Colonic mucosa (tissue), 4 donors: ENCODE measurements at places on chromosomes 3 and 15. TPM values are rescaled to one million over a fixed set of nuclear protein-coding genes. Genes with fewer than 3 reads are reported as not detected.

SKIL gene
- 16.9 TPM for total RNA-seq

SLCO2A1 gene
- 34.8 TPM for total RNA-seq

TMCO5A gene
- not detected for total RNA-seq

KLHL40 gene
- not detected for total RNA-seq

FETUB gene
- 0.27 TPM for total RNA-seq

RLBP1 gene
- not detected for total RNA-seq

RHCG gene
- 0.67 TPM for total RNA-seq

VGLL3 gene
- total RNA-seq: 1.3 TPM

DTWD1 gene
- total RNA-seq: 18.4 TPM

CCRL2 gene
- 10.9 TPM for total RNA-seq

COX5A gene
- total RNA-seq: 623 TPM

UACA gene
- total RNA-seq: 57.3 TPM

PLA2G4F gene
- 27.7 TPM for total RNA-seq

ZNF662 gene
- total RNA-seq: 5.5 TPM

KY gene
- 0.32 TPM for total RNA-seq
